Activated T-cell treated with anti-CD3 and anti-CD28 coated beads for 1 hour (primary cell): ENCODE measurements at places on chromosomes 6 and 20.

- no peak for DNase-seq
Observed at GRCh38 chr6:12392490-12392889, 102.3 kb downstream of the EDN1 start.

DNA sequence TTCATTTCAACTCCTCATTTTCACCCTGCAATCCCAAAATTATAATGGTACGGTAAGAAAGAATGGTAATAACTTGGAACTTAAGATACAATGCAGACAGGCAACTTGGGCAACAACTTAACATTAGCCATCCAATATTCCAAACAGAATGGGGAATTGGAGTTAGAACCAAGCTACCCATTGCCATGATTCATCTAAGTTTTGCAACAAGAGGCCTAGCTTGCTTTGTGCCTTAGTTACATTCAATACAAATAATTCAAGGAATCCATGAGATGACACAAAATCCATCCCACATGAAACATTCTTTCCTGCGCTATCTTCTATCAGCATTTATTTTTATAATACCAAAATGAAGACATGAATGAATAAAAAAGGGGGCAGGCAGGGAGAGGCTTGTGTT lies 28.4 kb downstream of the DCDC2 start:
- no peak for DNase-seq

DNA sequence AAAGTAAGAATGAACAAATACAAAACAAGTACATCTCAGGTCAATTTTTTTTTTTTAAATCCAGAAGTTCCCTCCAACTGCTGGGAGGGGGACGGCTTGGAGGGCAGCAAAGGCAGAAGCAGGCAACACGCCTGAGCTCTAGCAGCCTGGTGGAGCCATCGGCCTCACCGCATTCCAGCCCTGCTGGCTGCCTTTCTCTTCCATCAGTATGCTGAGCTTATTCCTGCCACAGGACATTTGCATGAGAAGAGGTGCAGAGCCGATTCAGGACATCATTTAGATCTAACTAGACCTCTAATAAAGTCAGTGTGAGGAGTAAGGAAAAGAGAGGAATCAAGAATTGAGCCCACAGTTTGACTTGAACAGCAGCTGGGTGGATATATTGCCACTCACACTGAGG lies 318.8 kb downstream of the ZFAND3 start:
- no peak for DNase-seq

DNA sequence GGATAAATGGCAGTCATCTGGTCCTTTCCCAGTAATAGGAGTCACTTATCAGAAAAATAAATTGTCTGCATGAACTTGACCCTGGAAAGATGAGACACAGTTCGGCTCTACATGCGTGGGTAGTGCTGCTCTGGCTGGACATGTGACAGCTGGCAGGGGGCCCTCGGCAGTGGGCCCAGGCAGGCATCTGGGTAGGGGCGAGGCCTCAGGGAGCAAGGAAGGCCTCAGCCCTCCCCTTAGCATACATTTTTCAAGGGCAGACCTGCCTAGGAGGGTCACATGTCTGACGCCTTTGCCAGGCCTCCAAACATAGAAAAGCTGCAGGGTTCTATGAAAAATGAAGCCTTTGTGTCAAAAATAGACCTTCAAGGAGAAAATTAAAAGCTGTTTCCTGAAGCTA lies 12.8 kb upstream of the ILRUN start:
- no peak for DNase-seq

- no peak for DNase-seq
Observed at GRCh38 chr20:53797085-53797484, 203.4 kb upstream of the ZNF217 start.

DNA sequence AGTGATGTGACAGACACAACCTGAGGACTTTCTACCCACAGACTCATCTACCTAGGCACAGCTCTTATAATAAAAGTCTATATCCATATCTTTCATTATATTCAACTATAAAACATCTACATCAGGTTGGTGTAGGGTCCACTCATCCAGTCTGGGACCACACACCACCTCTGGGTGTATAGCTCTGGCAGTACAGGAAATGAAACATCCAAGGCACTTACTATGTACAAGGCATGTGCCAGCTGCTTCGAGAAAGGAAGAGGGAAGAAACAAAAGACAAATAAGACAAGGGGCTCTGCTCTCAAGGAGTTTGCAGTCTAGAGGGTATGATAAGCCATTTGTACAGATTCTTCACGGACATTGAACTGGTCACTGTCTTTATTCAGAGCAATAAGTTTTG lies 18.6 kb downstream of the KIF13A start:
- DNase-seq = no peak

GRCh38 chr6:54903884-54904283 lies 57.3 kb downstream of the FAM83B start:
- DNase-seq = no peak

DNA sequence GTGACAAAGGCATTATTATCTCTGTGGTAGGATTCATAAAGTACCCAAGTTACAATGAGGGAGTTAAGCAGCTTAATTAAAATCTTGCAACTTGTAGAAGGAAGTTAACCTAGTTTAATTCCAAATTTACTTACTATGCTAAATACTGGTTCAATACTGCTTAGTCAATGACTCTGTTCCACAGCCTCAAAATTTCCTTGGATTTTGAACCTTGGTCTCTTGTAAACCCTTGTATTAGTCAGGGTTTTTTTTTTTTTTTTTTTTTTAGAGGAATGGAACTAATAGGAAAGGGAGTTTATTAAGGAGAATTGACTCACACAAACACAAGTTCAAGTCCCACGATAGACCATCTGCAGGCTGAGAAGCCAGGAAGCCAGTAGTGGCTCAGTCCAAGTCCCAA lies 163.4 kb downstream of the HS3ST5 start:
- DNase-seq = no peak

DNA sequence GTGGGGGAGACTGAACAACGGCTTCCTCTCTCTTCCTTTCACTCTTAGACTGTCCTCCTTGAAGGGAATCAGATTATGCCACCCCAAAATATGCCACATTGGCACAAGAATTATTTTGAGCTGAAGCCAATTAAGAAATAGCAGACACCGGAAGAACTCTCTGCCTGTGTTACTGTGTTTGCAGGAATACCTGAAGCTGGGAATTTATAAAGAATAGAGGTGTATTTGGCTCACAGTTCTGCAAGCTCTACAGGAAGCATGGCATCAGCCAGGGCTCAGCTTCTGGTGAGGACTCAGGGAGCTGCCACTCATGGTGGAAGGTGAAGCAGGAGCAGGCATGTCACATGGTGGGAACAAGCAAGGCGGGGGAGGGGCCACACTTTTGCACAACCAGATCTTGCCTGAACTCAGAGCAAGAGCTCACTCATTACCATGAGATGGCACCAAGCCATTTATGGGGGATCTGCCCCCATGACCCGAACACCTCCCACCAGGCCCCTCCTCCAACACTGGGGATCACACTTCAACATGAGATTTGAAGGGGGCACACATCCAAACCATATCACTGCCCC lies 46.0 kb downstream of the PCNA start:
- DNase-seq = no peak

DNA sequence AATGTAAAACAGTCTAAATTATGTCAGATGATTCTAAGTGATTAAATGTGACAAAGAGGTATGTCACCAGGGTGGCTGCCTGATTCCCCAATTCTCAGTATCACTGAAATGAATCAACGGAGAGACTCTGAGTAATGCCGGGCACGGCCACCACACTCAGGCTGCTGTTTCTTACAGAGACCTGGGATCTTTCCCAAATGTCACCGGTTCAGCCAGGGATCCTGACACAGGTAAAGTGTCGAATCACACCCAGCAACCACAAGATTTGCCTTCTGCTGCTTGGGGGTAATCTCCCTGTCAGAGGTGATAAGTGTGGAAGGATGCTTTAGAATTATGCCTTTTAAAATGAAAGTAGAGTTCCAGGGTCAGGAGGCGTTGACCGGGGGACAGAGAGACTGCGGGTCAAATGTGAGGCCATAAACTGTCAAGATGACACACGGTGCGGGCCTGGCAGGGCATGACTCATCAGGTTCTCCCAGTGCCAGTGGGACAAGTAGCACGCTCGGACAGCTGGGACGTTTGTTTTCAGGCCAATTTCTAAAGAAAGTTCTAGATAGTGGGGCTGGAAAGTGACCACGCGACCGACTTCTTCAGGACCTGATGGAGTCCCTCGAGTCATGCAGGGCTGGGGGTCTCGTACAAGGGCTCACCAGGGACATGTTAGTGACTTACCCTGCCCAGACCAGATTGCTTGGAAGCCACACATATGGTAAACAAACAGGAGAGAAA lies 48.9 kb downstream of the PRDM1 start:
- no peak for DNase-seq

GRCh38 chr6:89320012-89320559 lies 5.0 kb upstream of the GABRR2 start:
- DNase-seq = no peak
